ENCODE measurements at places on chromosomes 6 and 20. TPM values are rescaled to one million over a fixed set of nuclear protein-coding genes. Genes with fewer than 3 reads are reported as not detected.

DNA sequence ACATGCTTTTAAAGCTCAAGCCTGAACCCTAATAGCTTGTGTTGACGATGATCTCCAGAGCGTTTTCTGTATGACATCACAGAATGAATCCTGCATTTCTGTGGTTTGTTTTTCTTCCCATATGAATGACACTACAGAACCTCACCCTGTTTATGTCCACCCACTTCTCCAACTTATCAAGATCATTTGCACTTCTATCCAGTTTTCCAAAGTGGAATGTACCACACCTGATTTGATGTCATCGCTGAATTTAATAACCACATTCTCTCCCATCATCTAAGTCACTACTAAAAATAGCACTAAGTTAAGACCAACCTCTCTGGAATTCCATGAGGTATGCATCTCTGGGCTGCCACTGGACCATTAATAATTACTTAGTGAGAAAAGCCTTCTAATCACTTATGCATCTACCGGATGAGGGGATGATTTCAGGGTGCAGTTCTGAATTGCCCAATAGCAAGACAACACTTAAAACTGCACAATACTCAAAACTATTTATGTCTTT lies 33.3 kb upstream of the CITED2 start:
- DNase-seq = no peak

DNA sequence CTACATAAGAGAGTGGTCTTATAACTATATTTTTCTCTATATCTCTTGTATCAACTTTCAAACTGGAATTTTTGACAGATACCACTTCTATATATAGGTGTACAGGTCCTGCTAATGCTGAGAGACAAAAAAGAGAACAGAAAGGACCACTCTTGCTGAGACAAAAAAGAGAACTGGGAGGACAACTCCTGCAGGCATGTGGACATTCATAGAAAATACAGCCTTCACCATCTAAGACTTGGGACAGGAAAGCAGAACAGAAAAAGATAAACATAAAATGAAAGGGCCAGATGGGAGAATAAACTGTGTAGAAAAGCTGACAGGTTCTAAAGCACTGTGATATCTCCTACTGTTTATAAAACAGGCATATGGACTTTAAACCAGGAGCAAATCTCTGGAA lies 541.0 kb upstream of the ADGRB3 start:
- DNase-seq = no peak

GRCh38 chr6:92922216-92922806 lies 497.0 kb downstream of the EPHA7 start:
- no peak for DNase-seq

GRCh38 chr6:22132656-22133055 lies 164.2 kb downstream of the PRL start:
- no peak for DNase-seq

GRCh38 chr20:57990396-57990987 lies 238.0 kb downstream of the ANKRD60 start:
- no peak for DNase-seq

DNA sequence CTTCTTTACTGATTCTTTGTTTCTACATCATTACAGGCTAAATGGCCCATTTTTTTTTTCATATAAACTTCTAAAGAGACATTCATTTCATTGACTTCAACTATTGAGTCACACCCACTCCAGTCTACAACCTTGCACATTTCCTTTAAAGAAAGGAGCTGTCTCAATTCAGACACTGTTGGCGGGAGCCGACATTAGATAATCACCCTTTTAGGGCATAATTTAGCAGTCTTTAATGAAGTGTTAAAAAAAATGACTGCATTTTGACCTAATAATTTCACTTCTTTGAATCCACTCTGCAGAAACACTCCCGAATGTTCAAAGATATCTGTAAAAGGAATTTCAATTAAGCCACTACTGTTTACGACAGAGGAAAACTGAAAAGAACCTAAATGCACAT lies 1.5 kb downstream of the EPM2A start:
- DNase-seq = no peak

DNA sequence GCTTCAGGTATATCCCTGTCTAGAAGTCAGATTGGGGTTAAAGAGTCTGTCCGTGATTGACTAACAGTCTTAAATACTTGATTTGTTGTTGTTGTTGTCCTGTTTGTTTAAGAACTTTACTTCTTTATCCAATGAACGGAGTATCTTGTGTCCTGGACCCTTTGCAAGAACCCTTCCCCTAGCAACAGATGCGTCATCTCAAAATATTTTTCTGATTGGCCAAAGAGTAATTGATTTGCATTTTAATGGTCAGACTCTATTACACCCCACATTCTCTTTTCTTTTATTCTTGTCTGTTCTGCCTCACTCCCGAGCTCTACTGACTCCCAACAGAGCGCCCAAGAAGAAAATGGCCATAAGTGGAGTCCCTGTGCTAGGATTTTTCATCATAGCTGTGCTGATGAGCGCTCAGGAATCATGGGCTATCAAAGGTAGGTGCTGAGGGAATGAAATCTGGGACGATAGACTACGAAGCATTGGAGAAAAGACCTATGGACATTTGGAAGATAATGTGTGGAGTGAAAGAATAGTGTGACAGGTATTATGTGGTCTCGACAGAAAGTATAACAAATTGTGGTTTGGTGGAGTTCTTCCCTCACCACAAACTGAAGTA lies at the start of gene HLA-DRA:
HLA-DRA (plus strand) TSS at position 286 of the 613 bp plus-strand sequence; CDS start at position 350, 64 bp downstream.
- no peak for DNase-seq

DNA sequence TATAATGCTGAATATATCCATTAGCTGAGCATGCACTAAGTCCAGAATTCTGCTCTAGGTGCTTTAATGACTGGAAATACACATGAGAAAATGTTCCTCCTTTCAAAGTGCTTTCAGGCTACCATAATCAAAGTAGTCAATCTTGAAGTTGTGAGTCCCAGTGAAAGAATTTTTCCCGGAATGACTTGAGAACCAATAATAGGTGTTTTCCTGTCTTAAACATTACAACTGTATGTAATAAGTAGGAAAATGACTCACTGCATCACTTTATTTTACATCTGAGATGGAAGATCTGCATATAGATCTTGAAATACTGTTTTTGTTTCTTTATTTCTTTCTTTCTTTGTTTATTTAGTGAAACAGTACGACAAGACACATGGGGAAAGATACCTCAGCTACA lies 437.4 kb upstream of the JAG1 start:
- no peak for DNase-seq

DNA sequence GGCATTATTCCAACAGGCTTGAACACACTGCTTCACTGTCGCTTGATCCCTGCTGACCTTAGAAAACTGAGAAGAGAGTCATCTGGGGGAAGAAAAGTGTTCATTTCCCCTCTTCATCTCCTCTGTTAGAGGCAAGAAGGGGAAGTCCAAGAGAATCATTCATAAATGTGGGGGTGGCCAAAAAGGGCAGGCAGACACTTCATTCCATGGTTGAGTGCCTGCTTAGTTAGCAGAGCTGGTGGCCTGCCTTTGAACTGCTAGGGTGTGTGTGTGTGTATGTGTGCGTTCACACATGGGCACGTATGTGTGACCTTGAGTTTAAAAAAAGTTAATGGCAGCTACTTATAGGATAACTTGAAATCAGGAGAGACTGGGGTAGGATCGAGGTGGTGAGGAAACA lies 39.4 kb upstream of the RFPL4B start:
- no peak for DNase-seq

- DNase-seq = peak; percentile 26
Observed at GRCh38 chr6:13924146-13924948, 405 bp upstream of the RNF182 start.

DNA sequence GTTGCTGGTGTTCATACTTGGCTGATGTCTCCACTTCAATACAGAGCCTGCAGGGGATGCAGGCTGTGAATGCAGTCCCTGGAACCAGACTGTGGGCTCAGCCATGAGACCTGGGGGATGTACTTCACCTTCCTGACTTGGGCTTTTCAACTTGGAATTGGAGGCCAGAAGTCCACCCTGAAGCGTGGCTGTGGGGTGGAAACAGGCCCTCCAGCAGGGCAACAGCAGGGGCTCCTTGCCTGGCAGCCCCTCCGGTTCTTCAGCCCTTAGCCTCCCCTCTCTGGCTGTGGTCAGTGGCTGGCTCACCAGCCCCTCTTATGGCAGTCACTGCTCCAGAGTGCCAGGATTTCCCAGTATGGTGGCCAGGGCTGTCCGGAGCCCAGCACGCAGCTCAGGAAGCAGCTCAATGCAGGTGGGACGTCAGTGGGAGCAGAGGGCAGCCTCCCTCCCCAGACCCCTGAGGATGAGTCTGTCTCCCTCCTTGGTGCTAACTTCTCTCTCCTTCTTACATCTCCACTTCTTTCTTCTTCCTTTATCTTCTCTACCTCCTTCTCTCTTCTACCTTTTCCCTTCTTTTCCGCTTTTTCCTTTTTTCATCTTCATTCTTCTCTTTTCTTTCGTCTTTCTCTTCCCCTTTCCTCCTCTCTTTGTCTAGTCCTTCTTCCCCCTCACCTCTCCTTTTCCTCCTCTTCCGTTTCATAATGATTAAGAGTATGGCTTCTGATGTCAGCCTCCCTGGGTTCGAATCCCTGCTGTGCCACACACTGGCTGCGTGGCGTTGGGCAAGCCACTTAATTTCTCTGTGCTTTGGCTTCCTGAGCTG lies 45.3 kb downstream of the SLC52A3 start:
- DNase-seq = no peak

Gene SLC13A3
- polyA plus RNA-seq = 0.77 TPM

Gene SLC4A11
- 1.8 TPM for polyA plus RNA-seq

All from urinary bladder (tissue), 4 donors.